ENCODE measurements at places on chromosomes 11 and 22. TPM values are rescaled to one million over a fixed set of nuclear protein-coding genes. Genes with fewer than 3 reads are reported as not detected.

ARHGAP20 gene
- total RNA-seq, result 13.7 TPM

CCDC81 gene
- total RNA-seq, result 3.7 TPM

SMDT1 gene
- total RNA-seq, result 19.1 TPM

RIMBP3C gene
- total RNA-seq, result 1.2 TPM

SEC14L6 gene
- total RNA-seq, result 4.1 TPM

H19 gene
- total RNA-seq, result 3,111 TPM

STK33 gene
- 36.1 TPM for total RNA-seq

Measured in camera-type eye (tissue), 1 donor.